ENCODE measurements at places on chromosomes 1 and 21. TPM values are rescaled to one million over a fixed set of nuclear protein-coding genes. Genes with fewer than 3 reads are reported as not detected.

PLA2G5 gene
- total RNA-seq, result not detected

CR2 gene
- not detected for total RNA-seq

FBXO2 gene
- total RNA-seq, result 9.2 TPM

CNKSR1 gene
- 0.24 TPM for total RNA-seq

ATP1A2 gene
- not detected for total RNA-seq

PLA2G2F gene
- total RNA-seq, result not detected

COL11A1 gene
- 4.3 TPM for total RNA-seq

RNU1-3 gene
- not detected for total RNA-seq

MTR gene
- 7.6 TPM for total RNA-seq

TOMM20 gene
- 129 TPM for total RNA-seq

MYOCOS gene
- not detected for total RNA-seq

TMEM79 gene
- total RNA-seq, result 10.2 TPM

LSS gene
- 12.8 TPM for total RNA-seq

B3GALT5 gene
- 0.32 TPM for total RNA-seq

C1QB gene
- total RNA-seq, result not detected

LRRC39 gene
- 0.15 TPM for total RNA-seq

LORICRIN gene
- total RNA-seq, result not detected

RIMS3 gene
- total RNA-seq, result 0.99 TPM

CCDC185 gene
- total RNA-seq, result 0.05 TPM

FCAMR gene
- 0.08 TPM for total RNA-seq

RPTN gene
- total RNA-seq, result not detected

SPRR4 gene
- total RNA-seq, result not detected

LMX1A gene
- total RNA-seq, result not detected

C1orf210 gene
- total RNA-seq, result not detected

RIPPLY3 gene
- total RNA-seq, result 0.73 TPM

OR14K1 gene
- not detected for total RNA-seq

LCE1F gene
- not detected for total RNA-seq

CHD5 gene
- total RNA-seq, result 1.0 TPM

ESRRG gene
- not detected for total RNA-seq

KCNE2 gene
- not detected for total RNA-seq

SPSB1 gene
- total RNA-seq, result 28.9 TPM

CELSR2 gene
- 5.8 TPM for total RNA-seq

HNRNPCL1 gene
- total RNA-seq, result not detected
